EL (cell line): ENCODE measurements at places on chromosomes 16 and 17.

DNA sequence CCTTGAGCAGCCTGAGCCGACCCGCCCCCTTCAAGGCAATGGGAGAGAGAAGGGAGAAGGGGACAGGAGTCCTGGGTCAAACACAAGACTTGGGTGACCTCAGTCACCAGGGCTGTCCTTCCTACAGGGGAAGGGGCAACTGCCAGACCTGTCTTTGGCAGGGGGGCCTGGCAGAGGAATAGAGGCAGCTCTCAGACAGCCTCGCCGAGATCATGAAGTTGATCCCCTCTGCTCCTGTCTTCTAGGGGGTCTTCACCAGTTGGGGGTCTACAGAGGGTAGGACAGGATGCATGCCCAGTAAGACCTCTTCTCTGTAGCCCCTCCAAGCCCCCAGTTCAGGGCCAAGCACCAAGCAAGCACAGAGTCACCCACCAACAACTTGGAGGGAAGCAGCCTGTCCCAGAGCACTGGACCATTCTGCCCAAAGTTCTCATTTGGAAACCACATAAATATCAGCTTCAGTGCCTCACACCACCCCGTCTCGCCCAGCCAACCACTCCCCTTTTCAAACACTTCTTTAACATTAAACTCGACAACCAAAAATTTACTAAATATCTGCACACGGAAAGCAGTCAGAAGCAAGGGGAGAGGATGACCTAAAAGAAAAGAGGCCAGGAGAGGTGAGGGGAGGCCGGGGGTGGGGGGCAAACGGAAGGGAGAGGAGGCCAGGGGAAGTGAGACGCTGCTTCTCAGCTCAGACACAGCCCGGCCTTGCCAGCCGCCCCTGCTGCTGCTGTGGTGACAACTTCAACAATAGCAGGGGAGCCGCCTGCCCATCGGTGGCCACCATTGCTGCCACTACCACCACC, 7.7 kb downstream of the DOK4 start:
- DNase-seq = no peak

- DNase-seq = no peak
These were observed 26.3 kb downstream of the MPG start for GRCh38 chr16:104355-104754.

DNA sequence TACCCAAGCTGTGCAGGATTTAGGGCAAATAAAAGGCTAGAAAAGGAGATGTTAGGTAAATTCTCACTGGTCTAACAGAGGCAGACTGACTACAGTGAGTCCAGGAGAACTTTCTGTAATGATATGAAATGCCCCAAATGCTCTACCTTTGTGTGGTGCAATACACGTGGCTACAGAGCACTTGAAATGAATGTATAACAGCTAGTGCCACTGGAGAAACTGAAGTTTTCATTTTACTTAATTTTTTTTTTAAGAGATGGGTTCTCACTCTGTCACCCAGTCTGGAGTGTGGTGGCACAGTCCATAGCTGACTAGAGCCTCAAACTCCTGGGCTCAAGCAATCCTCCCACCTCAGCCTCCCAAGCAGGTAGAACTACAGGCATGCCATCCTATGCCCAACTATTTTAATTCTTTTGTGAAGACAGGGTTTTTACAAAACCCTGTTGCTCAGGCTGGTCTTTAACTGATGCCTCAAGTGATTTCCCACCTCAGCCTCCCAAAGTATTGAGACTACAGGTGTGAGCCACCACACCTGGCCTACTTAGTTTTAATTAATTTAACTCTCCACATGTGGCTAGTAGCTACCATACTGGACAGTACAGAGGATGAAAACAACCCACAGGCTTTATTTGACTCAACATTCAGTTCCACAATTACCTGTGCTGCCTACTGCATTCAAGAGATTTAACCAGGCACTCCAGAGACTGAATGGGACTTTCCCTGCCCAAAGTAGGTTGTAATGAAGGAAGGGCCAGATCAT, 84.8 kb upstream of the PLEKHM1 start:
- no peak for DNase-seq

DNA sequence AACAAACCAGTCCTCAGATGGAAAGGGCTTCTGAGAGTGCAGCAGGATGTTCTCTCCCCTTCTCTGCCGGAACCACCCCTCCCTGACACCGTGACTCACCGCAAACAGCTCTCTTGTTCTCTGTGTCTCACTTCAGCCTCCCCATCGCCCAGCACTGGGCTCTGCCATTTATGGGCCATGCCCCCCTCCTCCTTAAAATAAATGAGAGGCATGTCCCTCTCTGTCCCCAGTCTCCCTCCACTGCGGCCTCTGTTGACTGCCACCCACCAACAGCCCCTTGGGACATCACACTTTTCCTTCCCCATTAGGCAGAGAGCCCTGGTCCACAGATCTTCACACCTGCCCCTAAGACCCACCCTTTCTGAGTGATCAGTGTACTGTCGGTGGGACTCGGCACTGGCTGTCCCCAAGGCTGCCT, 6.3 kb downstream of the CCDC102A start:
- peak; percentile 68 for DNase-seq

GRCh38 chr16:12573730-12574383, 229.8 kb downstream of the CPPED1 start:
- peak; percentile 46 for DNase-seq

DNA sequence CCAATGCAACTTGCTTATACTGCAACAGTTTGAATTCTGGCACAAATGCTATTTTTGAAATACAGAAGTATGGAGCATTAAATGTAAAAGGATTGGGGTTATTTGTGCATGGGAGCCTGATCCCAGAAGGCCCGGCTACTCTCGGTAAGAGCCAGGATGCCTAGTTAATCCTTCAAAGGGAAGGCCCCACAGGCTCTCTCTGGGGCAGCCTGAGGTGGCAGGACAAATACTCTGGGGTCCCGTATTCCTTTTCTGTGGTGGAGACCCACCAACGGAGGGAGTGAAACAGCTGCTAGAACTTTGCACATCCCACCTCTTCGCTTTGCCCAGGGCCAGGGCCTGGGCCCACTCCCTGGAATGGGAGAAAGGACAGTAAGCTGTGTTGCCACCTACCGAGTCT, 30.4 kb downstream of the ERN1 start:
- DNase-seq = no peak
